Stimulated activated CD8-positive, alpha-beta memory T cell treated with anti-CD3 and anti-CD28 coated beads, Interleukin-2, amount 100 ng/mL, for 1 hour (primary cell): ENCODE measurements at places on chromosomes 13 and 19.

- no peak for DNase-seq
Measured at GRCh38 chr13:30718661-30719524, 16.4 kb upstream of the ALOX5AP start.

DNA sequence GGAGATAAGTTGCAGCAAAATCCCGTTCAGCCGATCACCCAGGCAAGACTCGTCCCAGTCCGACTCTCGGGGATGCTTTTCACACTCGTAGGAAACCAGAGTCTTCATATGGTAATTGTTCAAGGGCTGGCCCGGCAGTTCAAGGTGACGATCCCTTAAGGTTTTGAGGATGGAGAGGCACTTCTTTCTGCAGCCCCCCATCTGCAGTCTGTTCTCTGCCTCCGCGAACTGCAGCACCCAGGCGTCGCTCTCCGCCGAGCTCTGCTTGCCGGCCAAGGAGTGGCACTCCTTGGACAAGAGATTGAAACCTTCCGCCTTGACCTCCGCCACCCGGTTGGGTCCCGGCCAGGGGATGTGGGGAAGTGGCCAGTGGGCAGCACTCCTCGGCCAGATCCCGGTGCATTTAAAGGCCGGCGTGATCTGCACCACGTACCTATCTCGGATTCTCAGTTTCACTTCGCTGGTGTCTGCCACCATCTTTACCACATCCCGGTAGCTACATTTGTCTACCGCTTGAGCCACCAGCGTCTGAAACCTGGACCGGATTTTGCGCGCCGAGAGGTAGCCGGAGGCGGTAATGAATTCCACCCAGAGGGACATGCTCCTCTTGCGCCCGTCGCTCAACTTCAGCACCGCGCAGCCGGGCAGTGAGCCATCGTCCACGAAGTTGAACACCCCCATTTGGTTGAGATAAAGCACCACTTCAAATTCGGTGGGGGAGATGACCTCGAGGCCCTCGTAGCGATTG lies 1.1 kb downstream of the MAB21L1 start:
- no peak for DNase-seq

GRCh38 chr13:33728271-33729037 lies 89.5 kb upstream of the RFC3 start:
- DNase-seq = no peak

DNA sequence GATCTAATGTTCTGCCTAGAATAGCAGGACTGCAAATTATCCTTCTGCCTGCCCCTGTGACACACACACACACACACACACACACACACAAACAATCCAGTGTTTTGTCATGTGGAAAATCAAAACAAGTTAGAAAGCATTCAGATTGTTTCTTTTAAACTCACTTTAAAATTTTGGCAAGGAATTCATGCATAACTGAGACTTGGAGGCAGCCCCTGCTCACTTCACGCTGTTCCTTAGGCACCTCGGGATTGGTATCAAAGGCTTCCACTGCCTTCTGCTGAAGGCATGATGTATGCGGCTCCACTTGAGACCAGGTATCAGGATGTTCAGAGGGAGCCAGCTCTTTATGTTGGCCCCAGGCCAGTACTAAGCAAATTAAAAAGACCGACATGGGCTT lies 158.7 kb downstream of the OXGR1 start:
- no peak for DNase-seq

DNA sequence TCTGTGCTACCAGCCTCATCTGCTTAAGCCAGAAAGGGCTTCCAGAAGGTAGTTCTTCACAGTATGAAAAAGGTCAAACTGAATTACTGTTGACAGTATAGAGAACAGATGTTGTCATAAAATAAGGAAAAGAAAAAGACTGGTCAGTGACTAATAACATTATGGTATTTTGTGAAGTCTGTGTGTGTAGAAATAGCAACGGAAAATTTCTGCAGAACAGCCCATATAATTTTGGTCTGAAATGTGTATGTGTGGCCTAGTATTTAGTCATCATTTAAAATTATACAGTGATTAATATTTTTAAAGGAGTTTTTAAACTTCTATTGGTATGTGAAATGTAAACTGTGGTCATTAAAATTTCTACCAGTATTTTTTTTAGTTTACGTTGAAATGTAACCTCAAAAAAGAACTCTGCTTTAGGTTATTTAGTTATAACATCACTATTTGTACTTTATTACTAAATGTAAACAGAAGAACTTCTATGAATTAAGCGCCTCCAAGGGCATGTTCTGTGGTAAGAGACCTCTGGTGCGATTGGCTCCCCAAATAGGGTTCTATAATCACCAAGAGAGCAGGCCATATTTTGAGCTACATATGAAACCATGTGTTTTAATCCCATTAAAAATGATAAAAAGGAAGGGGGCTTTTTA lies 3.3 kb upstream of the GPR183 start:
- DNase-seq = no peak

GRCh38 chr13:26880735-26881134 lies 120.1 kb upstream of the GPR12 start:
- no peak for DNase-seq

DNA sequence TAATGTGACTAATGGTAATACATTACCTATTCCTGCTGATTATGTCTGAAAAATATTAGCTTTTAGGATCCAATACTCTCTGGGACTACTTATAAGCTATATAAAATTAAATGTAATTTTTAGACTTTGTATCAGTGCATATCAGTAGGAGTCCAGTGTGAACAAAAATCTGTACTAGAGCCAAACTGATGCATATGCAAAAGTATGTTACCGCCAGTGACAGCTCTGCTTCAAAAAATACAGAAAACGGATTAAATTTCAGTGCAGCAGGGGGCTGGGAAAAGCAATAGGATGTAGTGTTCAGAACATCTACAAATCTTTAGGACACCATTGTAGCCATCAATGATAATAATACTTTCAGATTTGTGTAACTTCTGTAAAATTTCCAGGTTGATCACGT lies 385.5 kb downstream of the DACH1 start:
- no peak for DNase-seq
